ENCODE measurements at places on chromosomes 12 and 14. TPM values are rescaled to one million over a fixed set of nuclear protein-coding genes. Genes with fewer than 3 reads are reported as not detected.

DNA sequence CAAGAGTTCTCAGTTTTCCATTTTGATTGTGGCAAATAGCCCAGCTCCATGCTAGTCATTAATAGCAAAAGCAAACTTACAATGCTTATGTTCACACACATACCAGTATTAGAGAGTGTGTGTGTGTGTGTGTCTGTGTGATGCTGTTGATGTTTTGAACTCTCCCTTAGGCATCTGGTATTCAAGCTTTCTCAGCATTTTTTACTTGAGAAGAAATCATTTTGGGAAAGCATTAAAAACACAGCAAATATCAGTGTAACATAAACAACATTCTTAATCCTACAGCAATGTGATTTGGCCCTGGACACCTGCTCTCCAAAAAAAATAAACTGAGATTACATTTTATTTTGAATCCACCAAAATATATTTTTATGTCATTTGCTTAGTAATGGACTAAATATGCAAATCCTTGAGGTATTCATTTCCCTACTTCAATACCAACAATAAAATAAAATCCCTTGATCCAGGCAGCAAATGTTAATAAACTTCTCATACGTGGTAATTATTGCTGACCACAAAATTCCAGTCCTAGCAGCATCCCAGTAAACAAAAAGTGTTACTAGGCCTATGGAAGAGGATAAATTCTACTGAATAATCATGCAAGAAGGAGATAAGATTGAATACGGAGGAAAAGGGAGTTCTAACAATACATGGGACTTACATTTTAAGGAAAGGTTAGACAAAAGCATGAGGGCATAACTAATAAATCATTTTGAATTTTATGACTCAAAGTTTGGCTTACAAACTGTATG lies 249.5 kb upstream of the CLEC14A start:
- DNase-seq, result no peak

GRCh38 chr12:53725824-53726223 lies 1.4 kb downstream of the CALCOCO1 start:
- no peak for DNase-seq

DNA sequence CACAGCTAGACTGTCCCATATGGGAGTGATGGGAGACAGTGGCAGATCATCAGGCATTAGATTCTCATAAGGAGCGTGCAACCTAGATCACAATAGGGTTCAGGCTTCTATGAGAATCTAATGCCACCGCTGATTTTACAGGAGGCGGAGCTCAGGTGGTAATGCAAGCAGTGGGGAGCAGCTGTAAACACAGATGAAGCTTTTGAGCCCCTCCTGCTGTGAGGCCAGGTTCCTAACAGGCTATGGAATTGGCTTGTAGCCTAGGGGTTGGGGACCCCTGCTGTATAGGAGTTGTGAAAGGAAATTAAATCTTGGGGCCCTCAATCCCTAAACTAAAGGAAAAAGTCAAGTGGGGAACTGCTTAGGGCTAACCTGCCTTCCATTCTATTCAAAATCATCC lies 29.6 kb downstream of the ADIPOR2 start:
- DNase-seq, result no peak

- no peak for DNase-seq
Measured at GRCh38 chr12:95723693-95724384, 66.7 kb downstream of the NTN4 start.

DNA sequence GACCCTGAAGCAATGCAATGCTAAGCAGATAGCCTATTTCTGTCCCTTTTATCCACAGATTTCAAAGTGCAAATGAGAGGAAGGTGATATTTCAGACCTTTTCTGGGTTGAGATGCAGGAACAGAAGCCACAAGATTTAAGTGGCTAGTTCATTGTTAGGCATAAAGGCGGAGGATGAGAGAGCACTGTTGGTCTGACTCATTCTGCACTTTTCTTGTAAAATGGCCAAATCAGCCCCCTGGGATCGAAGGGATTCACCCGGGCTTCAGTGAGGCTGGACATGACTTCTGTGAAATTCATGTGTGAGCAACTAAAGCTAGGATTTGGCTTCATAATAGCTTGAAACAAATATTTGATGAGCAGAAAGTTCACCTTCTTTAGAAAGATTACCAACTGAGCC lies 101.9 kb upstream of the OVCH1 start:
- no peak for DNase-seq

The PLEKHA5 gene
- polyA plus RNA-seq, result 117 TPM

- no peak for DNase-seq
Measured at GRCh38 chr14:73787486-73788316, 63.9 kb upstream of the PTGR2 start.

DNA sequence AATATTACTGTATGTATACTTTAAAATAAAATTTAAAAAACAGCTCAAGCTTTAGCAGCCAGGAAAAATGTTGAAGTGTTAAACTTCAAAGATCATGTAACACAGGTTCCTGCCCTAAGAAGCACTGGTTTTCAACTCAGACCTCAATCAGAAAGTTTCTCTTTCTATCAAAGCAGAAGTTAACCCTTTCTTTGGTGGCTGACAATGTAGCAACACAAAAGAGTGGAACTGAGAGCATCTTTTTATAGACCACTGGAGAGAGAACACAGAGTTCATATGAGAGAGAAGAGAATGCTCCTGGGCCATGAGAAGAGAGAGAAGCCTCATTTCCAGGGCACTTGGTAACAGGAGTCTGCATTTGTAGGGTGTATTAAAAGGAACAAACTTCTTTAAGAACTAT lies 42.2 kb upstream of the KTN1 start:
- DNase-seq, result no peak

The EPYC gene
- polyA plus RNA-seq, result not detected

DNA sequence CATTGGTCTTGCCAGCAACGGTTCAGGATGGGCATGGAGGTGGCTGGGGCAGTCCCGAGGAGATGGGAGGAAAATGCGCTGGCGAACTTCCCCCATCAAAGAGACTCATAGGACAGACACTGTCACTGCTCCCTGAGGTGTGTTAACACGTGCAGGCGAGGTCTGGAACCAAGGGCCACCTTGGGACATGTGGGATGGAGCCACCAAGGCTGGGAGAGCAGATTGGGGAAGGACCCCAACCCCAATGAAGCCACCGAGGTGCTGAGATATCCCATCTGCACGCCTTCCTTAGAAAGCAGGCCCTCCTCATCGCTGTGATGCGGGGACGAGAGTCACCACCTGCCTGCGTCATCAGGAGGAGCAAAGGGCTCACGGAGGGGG lies 16.9 kb upstream of the BEGAIN start:
- no peak for DNase-seq

The PRH2 gene
- 0.64 TPM for polyA plus RNA-seq

The TAS2R7 gene
- polyA plus RNA-seq, result not detected

The EFS gene
- polyA plus RNA-seq, result 28.1 TPM

GRCh38 chr12:52423661-52424500 lies 10.3 kb downstream of the KRT75 start:
- DNase-seq, result no peak

The STXBP6 gene
- 9.2 TPM for polyA plus RNA-seq

DNA sequence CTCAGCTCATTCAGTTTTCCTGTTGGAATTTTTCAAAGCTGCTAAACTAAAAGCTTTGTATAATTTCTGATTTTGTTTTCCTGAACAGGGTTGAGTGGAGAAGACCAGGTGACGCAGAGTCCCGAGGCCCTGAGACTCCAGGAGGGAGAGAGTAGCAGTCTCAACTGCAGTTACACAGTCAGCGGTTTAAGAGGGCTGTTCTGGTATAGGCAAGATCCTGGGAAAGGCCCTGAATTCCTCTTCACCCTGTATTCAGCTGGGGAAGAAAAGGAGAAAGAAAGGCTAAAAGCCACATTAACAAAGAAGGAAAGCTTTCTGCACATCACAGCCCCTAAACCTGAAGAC lies 367.1 kb upstream of the OR4E1 start:
- no peak for DNase-seq

- no peak for DNase-seq
Measured at GRCh38 chr14:57607086-57607485, 113.4 kb upstream of the CCDC198 start.

GRCh38 chr14:52485350-52485960 lies 66.8 kb downstream of the TXNDC16 start:
- no peak for DNase-seq

DNA sequence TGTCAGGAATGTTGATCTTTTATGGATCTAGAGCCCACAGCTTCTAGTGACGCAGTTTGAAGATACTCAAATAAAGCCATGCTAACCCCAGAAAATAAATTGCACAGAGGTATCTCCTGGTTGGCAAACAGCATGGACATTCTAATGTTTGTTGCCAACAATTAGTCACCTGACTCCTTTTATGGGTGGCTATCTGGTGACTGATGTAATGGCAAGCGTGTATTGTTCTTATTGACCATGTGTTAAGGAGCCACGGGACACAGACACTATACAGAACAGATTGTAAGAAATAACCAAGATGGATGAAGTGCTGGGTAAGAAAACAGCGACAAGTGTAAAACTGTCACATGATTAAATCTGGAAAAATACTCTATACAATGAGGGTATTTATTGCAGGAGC lies 401.3 kb upstream of the PDE3A start:
- no peak for DNase-seq

GRCh38 chr12:52865090-52865944 lies 16.5 kb upstream of the KRT78 start:
- DNase-seq, result no peak

The INHBE gene
- 0.42 TPM for polyA plus RNA-seq

The DENR gene
- 94.2 TPM for polyA plus RNA-seq

GRCh38 chr12:68326716-68327115 lies 5.4 kb downstream of the MDM1 start:
- no peak for DNase-seq

DNA sequence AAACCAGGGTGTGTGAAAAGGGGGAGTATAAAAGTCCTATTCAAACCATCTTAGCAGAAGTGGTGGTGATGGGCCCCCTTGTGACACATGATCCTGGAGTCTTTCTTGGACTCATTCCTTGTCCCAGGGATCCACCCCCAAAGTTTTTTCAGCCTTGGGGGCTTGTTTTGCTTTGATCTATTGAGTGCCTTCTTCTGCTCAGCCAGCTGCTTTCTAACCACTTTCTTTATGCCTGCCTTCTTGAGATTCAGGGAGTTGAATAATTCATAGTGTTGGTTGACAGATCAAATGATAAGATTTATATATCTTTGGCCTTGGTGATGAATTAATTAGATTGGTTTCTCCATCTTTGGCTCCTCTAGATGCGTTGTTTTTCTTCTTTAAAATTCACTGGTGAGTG lies 926.7 kb downstream of the DIO2 start:
- DNase-seq, result no peak

DNA sequence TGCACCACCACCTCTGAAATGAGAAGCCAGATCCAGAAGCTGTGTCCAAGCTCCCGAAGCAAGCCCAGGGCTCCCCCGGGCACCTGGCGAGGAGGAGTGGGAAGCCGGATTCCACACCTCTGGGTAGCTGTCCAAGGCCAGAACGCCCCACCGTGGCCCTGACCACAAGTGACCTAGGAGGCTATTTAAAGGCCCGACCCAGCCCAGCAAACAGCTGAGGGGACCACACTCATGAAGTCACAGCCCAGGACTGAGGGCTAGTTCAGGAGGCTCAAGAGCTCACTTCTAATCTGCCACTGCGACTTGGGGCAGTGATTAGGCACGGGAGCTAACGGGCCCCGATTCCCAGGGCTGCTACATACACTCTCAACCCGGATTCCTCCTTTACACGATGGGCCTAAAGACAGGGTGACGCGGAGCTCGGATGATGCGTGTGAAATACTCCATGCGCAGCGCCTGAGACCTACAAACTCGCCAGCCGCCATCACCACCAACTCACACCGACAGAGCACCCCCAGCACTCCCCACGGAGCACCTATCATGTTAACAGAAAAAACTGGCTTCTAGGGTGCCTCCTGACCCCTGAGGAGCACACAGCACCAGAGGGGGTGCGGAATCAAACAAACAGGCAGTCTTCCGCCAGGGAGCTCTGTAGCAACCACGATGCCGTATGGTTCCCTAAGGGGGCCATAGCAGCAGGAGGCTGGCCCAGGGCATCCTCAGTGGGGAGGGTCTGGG lies 84.0 kb upstream of the GPR68 start:
- no peak for DNase-seq

The SOAT2 gene
- 1.6 TPM for polyA plus RNA-seq

The KIF26A gene
- 9.1 TPM for polyA plus RNA-seq

- DNase-seq, result peak; percentile 32
Measured at GRCh38 chr12:125305231-125305630, 240.0 kb downstream of the AACS start.

The MMP19 gene
- polyA plus RNA-seq, result 0.52 TPM

The HOXC12 gene
- polyA plus RNA-seq, result not detected

- DNase-seq, result no peak
Measured at GRCh38 chr12:93719710-93720109, 42.5 kb downstream of the CRADD start.

DNA sequence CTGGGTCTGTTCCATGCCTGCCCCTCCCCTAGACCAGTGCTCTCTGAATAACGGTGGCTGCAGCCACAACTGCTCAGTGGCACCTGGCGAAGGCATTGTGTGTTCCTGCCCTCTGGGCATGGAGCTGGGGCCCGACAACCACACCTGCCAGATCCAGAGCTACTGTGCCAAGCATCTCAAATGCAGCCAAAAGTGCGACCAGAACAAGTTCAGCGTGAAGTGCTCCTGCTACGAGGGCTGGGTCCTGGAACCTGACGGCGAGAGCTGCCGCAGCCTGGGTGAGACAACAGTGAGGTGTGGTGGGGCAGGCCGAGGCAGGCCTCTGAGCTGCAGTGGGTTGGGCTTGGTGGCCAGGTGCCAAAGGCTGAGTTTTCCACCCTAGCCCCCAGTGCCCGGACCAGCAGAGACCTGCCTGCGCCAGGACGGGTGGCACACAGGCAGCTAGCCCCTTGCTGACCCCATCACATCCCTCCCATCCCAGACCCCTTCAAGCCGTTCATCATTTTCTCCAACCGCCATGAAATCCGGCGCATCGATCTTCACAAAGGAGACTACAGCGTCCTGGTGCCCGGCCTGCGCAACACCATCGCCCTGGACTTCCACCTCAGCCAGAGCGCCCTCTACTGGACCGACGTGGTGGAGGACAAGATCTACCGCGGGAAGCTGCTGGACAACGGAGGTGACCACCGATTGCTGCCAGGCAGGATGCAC lies 28.2 kb upstream of the LRP1-AS start:
- peak; percentile 12 for DNase-seq

DNA sequence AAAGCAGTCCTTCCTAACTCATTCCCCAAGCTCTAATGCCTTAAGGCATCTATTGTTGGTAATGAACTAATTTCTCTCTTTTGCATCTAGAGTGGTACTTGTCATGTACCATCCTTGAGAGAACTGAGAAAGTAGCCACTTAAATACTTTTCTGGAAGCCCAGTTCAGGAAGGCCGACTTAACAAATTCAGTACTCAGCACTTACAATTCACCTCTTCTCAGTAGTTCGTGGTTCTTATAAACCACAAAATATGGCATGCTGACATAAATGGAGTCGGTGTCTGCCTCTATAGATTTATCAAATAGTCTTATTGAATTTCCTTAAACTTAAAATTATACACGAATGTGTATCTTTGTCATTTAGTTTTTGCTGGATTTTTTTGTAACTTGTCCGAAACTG lies 9.4 kb upstream of the COCH start:
- DNase-seq, result no peak

DNA sequence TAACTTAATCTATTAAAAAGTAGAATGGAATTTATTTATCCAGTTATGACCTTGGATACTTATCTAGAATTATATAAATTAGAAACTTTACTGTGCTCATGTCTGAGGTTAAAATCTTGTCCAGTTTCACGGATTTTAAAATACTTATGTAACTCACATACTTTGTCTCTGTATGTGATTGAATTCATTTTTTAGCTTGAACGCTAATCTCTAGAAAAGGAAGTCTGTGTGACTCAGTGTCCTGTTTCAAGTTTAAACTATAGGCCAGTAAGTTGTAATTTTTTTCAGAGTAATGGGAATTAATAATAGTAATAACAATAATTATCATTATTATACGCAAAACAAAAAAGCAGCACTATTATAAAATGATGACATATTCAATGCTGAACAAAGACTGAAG lies 168.6 kb downstream of the CPNE8 start:
- no peak for DNase-seq

Data from right renal cortex interstitium (tissue), 3 donors.